SK-N-SH (cell line): ENCODE measurements at places on chromosomes 3 and 15.

DNA sequence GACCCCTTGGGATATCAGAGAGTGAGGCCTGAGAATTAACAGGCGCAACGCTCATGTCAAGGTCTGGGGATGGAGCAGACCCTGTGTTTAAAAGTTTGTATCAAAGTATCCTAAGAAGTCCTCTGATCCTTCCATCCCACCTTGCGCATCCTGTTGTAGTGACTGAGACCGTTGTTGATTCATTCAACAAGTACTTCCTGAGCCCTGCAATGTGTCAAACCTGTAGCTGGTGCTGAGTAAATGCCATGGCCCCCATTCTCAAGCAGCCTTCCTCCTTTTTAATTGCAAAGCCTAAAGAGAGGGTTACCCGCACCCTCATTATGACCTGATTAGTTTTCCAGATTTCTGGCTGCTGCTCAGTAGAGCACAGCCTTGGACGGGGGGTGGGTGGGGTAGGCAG is 46.4 kb downstream of the RPLP1 start:
- DNase-seq: no peak

- DNase-seq: no peak
Measured at GRCh38 chr15:66849393-66849745, 147.3 kb downstream of the SMAD6 start.

- no peak for DNase-seq
Measured at GRCh38 chr15:86446253-86446640, 366.6 kb downstream of the AGBL1 start.

GRCh38 chr3:94093151-94093550 is 30.3 kb downstream of the NSUN3 start:
- no peak for DNase-seq

DNA sequence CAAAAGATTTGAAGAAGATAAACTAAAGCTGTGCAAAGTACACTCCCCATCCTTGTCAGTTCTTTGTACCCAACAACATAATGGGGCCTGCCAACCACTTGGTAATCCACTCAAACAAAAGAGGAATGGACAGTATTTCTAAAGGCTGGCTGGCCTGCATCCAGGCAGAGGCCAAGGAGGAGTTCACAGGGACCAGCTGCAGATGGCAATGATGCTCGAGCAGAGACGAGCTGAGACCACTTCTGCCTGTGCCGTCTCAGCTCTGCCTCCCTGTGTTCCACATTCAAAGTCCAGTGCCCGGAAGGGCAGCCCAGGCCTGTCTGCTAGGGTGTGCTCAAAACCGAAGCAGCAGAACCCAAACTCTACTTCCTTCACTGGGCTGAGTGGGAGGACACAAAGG is 14.3 kb downstream of the CXCR6 start:
- DNase-seq: no peak

- DNase-seq: no peak
Measured at GRCh38 chr3:128376516-128376915, 90.2 kb downstream of the DNAJB8 start.

DNA sequence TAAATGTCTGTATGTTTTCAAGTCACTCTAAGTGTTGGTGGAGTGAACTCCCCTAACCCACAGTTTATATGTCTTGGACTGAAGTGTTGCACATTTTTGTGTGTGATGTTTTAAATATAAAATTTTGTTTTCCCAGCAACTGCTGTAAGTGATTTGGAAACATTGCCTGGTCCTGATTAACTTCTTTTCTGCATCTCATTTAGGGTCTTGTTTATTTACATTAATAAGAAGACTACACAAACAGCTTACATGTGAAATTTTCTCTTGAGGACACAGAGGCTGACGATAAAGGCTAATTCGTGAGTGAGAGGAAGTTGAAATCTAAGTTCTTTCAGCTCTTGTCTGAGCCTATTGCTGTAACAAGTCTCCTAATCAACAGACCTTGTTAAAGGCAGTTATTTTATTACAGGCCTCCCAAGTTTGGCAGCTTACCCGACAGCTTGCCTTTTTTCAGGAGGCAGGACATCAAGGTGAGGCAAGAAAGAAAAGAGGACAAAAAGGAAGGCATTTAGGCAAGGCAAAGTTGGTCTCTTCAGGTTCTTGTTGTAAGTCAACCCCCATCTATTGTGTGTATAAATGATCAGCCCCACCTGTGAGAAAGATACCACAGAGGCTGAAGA is 177.7 kb upstream of the NR2E3 start:
- no peak for DNase-seq
